ENCODE measurements at places on chromosomes 1 and 21. TPM values are rescaled to one million over a fixed set of nuclear protein-coding genes. Genes with fewer than 3 reads are reported as not detected.
A peak's percentile ranks its signal among the peaks of the same experiment; 100 is the strongest.

DNA sequence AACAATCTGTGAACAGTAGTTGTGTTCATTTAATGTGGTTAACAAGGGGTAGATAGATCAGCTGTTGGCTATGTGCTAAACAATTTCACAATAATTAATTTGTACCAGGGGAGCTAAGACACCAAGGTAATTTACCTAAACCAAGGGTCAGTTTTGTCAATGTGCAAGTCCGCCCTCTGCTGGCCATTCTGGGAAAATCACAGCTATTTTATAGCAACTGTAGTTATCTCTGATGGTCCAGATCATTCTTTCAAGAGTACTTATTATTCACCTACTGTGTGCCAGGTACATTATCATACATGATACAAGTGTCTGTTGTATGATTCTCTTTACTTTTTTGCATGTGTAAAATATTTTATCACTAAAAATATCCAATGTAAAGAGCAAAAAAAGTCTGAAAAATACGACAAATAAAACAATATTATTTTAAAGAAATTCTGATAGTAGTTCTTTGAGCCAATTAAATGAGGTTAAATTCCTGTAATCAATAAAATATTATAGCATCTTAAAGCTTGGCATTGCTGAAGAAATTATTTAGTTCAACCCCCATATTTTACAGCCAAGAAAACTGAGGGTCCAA, 312.3 kb upstream of the FAM78B start:
- DNase-seq: peak; percentile 39

DNA sequence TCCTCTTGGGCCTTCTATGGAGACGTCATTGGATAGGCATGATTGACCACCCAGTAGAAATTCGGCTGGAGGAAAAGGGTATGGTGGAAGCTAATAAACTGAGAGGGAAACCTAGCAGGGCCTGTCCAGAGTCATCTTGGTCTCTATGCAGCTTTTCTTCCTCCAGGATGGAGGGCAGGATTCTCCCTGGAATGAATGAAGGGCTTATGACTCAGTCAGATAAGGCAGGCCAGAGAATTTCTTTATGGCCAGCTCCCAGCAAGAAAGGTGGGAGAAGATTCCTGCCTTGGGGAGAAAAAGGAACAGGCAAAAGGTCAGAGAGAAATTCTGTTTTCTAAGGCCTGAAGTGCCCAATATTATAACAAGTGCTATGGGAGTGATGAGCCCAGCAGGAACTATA, 17.1 kb downstream of the FBLIM1 start:
- no peak for DNase-seq

DNA sequence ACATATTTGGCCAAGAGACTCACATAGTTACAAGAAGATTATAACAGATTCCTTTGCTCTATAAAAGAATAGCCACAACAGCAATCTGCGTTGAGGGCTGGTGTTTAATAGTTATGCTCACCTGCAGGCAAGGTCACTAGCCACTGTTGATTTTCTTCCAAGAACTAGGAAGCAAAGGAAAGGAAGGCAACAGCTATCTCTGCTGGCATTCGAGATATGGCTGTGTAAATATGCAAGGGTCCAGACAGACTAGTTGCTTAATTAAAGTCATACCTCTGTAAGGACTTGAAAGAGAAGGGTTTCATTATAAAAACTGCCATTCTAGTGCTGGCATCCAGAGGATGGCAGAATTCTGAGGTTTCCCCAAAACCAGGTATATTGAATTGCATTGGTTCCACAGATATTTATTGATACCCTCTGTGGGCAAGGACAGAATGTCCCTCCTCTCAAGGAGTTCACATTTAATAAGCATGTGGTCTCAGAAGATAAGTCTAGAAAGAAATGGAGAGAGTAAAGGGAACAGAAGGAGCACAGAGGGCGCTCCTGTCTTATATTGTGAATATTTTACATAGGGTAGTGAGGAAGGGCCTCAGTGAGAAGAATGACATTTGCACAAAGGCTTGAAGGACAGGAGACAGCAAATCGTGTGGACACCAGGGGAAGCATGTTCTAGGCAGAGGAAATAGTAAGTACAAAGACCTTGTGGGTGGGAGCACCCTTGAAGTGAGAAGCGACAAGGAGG, 23.6 kb upstream of the PLEKHA6 start:
- no peak for DNase-seq

Gene FAM151A
- not detected for total RNA-seq

Gene RSPH1
- total RNA-seq: not detected

Gene CFHR3
- not detected for total RNA-seq

Data from M059J (cell line).